PC-3 (cell line): ENCODE measurements at places on chromosomes 3 and 15. TPM values are rescaled to one million over a fixed set of nuclear protein-coding genes. Genes with fewer than 3 reads are reported as not detected.
A peak's percentile ranks its signal among the peaks of the same experiment; 100 is the strongest.

GRCh38 chr3:28317438-28318022 lies 31.0 kb upstream of the ZCWPW2 start:
- peak; percentile 61 for DNase-seq

- DNase-seq = no peak
Observed at GRCh38 chr15:55197362-55197705, 593 bp upstream of the RSL24D1 start.

Gene AGTR1
- 0.15 TPM in 1 of 2 replicates, not detected in the other for total RNA-seq

Gene ARHGAP11A
- 38.2 and 43.0 TPM in 2 replicates for total RNA-seq

- DNase-seq = no peak
Observed at GRCh38 chr3:78455712-78456433, 1311.9 kb downstream of the ROBO1 start.

- no peak for DNase-seq
Observed at GRCh38 chr3:136950623-136951022, 7.2 kb upstream of the IL20RB start.

DNA sequence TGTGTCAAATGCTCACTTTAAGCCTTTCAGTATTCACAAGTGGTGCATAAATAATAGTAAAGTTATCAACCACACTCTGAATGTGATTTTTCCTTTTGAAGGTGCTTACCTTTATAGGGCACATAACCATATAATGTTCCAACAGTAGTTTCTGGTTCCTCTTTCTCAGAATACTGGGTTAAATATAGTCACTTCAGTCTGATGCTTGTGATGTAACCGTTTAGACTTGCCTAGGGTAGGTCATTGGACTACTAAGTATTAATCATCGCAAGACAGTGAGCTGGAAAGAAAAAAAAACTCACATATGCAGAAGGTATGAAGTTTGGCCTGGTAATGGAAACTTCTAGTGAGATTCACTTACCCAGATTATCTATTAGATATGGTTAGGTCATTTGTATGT lies 1.9 kb downstream of the KBTBD8 start:
- peak; percentile 20 for DNase-seq

- peak; percentile 56 for DNase-seq
Observed at GRCh38 chr15:38127306-38127771, 125.3 kb upstream of the SPRED1 start.

DNA sequence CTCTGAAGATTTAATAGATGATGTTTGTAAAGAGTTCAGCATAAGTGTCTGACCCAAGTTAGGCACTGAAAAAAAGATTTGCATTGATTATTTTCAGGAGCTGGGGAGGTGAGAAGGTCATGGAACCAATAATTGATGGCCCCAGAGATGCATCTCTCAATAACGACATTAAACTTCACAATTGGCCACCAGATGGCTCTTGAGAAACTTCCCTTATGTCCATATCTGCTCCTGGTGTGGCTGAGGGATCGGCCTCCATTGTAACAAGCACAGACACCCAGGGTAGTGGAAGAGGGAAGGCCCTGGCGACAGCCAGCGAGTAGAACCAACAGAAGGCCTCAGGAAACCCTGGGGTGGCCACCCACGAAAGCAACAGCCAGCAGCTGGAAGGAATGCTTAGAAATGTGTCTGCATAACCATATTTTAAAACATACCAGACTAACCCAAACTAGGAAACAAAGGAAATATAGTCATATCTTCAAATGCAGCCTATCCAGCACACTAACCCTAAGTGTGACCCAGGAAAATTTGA lies 536.7 kb downstream of the SOX2 start:
- peak; percentile 56 for DNase-seq

DNA sequence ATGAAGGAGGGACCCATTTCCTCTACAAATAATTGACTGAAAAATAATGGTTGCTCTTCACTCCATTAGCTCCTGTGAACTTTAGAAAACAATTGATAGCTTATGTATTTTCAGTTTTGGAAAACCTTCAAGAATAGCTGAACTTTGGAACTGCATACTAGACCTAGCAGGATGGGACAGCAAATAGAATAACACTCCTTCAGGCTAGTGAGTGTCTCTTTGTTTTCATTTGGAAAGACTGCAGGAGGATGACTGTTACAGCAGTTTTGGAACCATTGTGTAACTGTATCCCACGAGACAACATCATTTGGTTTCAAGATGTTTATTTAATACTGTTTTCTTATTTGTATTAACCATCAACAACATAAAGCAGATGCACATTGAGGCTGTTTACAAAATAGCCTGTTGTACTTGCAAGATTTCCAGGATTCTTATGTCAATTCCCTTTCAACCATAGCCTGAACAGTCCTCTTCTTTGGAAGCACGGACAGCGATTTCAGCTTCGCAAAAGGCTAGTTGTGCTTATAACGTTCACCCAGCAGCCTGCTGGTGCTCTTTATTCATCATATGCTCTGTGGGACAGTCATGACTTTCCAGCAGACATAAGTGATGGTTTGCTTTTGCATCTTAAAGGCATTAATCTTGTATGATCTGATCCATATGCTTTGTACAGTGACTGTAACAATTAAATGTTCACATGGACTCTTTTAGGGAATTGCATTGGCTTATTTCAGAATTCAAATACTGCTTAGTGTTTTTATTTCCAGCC lies 335.5 kb downstream of the IL5RA start:
- DNase-seq = no peak

- DNase-seq = no peak
Observed at GRCh38 chr3:190903156-190903555, 40.7 kb upstream of the GMNC start.

Gene BFSP2
- total RNA-seq = not detected in 2 replicates

Gene ARL14
- 3.9 and 4.2 TPM in 2 replicates for total RNA-seq

- DNase-seq = peak; percentile 17
Observed at GRCh38 chr3:184052767-184053166, at the start of gene HTR3C. HTR3C (plus strand) TSS chr3:184053047; CDS start chr3:184053081, 34 bp downstream.

Gene RFX7
- total RNA-seq = 2.8 and 4.7 TPM in 2 replicates

DNA sequence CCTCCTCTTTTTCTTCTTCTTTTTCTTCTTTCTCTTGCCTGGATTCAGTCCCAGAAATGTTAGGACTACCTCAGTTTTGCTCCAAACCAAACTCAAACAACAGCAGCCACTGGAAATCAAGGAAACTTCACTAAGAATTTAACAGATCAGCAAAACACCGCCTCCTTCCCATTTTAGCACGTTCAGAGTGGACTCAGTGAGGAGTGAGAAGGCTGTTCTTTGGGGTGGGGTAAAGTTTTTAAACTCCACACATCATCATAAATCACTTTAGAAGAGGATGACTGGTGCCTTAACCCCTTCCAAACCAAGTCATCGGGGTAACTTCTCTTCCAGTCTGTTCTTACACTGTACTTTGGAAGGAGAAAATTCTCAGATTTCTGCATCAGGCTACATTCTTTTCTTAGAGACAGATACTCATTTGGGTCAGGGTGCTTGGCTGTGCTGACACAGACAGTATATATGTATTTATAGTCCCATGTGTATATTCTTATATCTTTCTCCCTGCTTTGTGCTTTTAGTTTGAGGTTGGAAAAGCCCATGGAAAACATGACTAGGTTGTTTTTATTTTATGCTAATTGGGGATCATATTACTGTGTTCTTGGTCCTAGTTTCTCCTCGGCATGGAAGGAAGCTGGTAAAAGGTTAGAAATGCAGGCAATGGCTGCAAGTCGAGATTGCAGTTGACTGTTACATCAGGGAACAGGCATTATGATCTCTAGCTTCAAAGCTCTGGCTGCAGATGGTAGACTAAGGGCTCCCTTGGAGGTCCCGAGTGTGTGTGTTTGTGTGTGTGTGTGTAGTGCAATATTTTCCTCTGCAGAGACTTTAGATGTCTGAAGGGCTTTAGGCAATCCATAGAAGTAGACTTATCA lies at the start of gene CCDC80:
Gene CCDC80 (minus strand): TSS at position 214 of the 872 bp plus-strand sequence. CDS start 1,238 bp downstream, outside the sequence.
- DNase-seq = peak; percentile 89

Gene DHFR2
- total RNA-seq = 2.2 and 2.6 TPM in 2 replicates

- DNase-seq = peak; percentile 71
Observed at GRCh38 chr3:46538803-46539442, 27.2 kb downstream of the LRRC2 start.

DNA sequence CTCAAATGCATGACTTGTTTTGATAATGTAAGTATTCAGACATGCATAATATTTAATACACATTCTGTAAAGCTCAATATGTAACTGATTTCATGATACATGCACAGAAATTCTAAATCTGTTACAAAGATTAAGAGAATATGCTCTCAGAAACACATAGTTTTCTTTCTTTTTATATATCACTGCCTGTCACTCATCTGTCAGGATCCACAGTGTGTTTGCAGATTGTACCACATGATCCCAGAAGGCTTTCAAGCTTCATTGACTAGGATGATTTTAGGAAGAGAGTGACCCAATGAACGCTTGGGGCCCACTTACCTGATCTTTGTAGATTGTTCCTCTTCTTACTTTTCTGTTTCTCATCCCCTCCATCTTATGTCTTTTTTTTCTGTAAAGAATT lies 261.9 kb downstream of the CACNA2D3 start:
- no peak for DNase-seq

DNA sequence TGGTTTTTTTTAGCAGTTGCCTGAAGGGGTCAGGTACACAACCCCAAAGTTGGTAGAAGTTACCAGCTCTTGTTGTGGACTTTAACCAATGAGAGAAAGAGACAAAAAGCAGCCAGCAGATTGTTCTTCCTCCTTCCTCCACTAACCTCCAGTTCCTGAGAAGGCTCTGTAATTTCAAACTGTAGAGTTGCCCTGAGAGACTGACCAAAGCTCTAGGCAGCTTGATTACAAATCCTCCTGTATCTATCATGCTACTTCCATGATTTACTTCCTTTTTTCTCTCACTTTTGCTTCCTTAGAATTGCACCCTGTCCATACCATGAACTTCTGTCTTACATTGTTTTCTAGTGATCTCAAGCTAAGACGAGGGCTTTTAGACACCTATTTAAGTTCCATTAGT lies 29.2 kb downstream of the NSUN3 start:
- no peak for DNase-seq

GRCh38 chr15:26883466-26883865 lies 16.6 kb downstream of the GABRA5 start:
- no peak for DNase-seq

GRCh38 chr15:39066677-39067076 lies 502.1 kb upstream of the RASGRP1 start:
- DNase-seq = peak; percentile 15

GRCh38 chr15:73374604-73375003 lies 5.8 kb upstream of the HCN4 start:
- DNase-seq = no peak

DNA sequence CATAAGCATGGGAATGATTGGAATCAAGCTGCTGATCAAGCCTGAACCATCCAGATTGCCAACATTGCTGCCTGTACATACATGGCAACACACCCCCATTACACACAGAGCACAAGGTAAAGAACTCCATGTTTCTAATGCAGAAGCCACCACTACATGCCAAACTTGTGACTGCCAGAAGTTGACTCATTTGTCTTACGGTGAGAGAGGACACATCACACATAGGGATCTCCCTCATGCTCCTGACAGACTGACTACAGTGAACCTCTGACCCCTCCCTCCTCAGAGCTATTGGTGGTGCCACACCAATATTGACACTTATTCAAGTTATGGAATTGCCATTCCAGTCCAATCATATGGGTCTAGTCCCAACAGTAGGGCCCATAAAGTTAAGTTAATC lies 42.3 kb downstream of the EFHB start:
- peak; percentile 58 for DNase-seq

DNA sequence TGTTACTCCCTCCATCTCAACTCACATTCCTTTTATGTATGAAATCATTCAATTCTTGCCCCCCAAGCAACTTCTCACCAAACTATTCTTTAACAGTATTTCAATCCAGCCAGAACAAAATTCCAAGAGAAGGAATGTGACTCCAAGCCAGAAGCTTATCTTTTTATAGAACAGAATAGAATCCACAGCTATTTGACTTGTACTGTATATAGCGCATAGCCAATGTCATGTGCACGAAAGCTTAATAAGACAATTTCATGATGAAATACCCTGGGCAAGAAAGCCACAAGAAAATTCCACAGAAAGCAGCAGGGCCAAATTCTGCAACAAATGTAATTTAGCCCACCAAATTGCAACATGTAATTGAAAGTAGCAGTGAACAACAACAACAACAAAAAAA lies 127.6 kb upstream of the UBE2E2 start:
- no peak for DNase-seq

DNA sequence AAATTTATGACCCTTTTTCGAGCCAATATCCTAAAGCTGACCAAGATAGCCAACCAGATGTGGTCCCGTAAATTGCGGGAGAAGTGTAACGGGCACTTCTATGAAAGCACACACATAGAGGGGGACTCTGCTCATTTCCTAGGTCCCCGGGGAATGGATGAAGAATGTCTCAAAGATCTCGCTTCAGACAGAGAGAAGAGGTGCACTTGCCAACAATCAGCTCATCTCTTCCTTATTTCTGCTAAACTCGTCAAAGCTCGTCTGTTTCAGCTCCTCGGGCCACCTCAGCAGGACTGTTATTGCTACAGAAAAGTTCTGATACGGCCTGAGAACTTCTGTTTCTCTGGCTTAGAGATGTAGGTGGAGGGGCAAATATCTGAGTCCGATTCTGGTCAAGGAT lies 71.8 kb downstream of the TM2D3 start:
- no peak for DNase-seq

- DNase-seq = no peak
Observed at GRCh38 chr3:14286887-14287500, 108.4 kb downstream of the LSM3 start.
